ENCODE measurements at places on chromosomes 7 and 10.

GRCh38 chr7:27168265-27168947, 3.1 kb upstream of the HOXA9 start:
- DNase-seq, result no peak

DNA sequence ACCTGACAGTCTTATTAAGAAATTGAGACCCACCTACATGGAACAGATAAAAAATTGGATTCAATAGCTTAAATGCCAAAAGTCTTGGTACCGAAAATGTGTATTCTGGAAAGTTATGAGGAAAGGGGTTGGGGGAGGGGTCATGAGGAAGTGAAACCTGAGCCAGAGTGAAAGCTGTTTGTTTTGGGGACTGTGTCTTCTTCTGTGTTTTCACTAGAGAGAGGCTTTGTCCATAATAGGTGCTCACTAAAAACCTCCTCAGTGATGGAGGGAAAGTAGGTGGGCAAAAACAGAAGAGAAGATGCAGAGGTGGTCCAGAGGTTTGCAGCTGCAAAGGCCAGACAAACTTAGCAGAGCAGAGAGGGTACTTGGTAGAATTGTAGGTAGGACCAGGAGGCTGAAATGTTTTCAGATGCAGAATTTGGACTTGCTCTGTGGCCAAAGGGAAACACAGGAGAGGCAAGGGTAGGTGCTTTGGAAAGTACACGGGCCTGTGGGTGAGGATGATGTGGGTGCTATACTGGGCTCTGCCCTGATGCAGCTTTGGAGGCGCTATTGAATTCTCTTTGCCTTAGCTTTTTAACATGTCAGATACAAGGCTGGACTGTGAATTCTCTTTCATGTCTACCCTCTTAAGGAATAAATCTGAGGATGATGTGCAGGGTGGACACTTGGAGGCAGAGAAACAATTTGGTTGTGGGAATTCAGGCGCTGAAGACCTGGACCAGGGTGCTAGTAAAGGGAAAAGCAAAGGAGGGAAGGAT, 254.6 kb downstream of the PTEN start:
- no peak for DNase-seq

DNA sequence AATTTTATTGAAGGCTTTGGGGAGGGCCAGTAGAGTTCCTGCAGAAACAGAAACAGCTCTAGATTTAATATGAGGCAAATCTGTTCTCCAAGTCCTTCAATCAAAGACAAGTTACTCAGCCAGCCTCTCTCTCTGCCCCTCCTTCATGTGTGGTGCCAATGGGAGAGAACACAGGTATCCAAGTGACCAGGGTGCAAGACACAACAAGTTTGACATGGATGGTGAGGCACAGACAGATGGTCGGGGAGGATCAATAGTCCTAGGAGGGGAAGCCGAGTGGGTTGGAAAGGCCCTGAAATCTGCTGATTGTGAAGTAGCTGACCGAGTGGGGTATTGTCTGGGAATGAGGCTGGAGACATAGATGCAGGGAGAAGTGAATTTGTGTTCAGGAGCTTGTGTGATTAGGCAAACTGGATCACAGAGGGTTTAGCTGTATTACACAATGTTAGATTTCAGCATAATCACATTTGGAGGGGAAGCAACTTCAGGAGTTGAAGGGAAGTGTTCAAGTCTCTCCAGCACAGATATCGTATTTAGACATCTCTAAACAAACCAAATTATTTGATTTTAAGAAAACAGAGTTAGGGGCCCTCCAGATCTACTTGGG, 1.5 kb downstream of the GIMAP1 start:
- DNase-seq, result no peak

- no peak for DNase-seq
Measured at GRCh38 chr7:118477036-118477435, 252.5 kb downstream of the ANKRD7 start.

- DNase-seq, result no peak
Measured at GRCh38 chr7:477626-478220, 41.9 kb downstream of the PDGFA start.

- no peak for DNase-seq
Measured at GRCh38 chr10:59432207-59432900, 70.0 kb upstream of the FAM13C start.

GRCh38 chr10:80908611-80909010, 370.9 kb downstream of the SH2D4B start:
- DNase-seq, result no peak

- no peak for DNase-seq
Measured at GRCh38 chr10:113427236-113427735, 125.6 kb upstream of the HABP2 start.

DNA sequence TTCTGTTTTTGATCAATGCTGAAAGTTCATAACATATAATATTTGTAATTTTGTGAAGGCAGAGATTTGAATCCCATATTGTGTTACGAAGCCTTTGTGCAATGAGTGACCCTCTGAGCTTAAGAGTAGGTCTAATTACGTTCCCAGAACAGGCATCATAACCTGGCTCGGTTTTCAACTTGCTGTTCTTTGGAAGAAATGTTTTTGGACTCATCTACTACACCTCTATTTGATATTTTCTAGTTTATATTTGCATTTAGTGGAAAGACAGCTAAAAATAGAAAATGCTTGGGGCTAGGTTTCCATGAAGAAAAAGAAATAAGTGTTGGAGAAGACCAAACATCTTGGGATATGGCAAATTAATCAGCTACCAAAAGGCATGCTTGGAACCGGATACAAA, 234.8 kb downstream of the AGMO start:
- no peak for DNase-seq

DNA sequence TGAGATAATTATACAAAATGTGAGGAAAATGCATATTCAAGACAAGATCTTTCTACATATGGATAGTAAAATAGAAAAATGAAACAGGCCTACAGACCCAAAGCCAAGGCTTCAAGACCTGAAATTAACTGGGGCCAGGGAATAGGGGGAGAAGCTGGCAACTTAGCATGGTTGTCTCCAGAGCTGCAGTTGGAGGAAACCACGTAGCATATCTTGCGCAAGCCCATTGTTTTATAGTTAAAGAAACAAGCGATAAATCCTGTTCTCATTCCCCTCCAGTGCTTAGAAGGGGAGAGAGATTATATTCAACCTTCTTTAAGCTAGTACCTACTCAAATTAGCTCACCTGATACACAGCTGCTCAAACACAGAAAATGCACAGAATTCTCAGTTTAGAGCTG, 197.1 kb downstream of the SORCS1 start:
- DNase-seq, result no peak

GRCh38 chr10:93290661-93291354, 191.3 kb downstream of the MYOF start:
- no peak for DNase-seq

DNA sequence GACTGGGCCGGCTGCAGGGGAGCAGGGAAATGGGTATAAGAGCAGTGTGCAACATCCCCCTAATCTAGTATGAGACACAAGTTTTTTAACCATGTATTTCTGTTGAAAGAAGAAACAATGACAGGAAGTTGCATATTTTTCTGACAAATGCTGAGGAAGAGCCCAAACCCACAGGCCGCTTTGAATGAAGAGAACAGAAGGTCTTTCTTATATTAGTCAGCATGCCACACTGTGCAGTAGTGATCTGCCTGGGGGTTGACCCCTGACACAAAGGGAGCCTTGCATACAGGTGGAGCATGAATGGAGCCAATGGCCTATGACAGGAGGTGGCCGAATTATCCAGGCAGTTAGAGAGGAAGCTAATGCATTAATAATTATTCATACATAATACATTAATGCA, 518.3 kb downstream of the PLXDC2 start:
- DNase-seq, result no peak

DNA sequence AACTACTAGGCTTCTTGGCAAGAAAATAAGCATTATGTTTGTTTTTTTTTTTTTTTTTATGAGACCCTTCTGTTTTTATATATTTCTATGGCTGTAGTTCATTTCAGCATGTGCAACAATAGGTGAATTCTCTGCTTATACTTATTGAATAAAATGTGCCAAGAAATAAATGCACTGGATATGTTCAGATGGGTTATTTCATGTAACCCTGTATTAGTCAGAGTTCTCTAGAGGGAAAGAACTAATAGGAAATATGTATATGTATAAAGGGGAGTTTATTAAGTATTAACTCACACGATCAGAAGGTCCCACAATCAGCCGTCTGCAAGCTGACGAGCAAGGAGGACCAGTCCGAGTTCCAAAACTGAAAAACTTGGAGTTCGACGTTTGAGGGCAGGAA, 292.8 kb downstream of the CSTF2T start:
- DNase-seq, result no peak
